Effector memory CD8-positive, alpha-beta T cell (primary cell): ENCODE measurements at places on chromosomes 5 and 9.
A peak's percentile ranks its signal among the peaks of the same experiment; 100 is the strongest.

DNA sequence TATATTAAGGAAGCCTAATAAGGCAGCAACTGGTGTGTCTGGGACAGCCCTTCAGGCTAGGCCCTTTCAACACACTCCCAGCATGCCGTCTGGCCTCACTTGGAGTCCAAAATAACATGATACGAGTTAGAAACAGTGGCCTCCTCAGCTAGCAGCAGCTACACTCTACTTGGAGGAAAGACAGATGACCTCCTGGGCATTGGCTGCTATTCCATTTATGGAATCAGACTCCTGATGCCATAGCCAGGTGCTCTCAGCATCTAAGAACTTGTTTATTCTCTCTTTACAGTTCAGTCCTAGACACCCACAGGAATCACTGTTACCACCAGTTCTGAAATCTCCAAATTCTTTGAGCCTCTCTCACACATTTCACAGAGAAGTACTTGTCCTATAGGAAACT is 31.8 kb downstream of the RUSC2 start:
- no peaks in the 10 kb centered on the region for H3K27me3 ChIP-seq
- H3K4me1 ChIP-seq: no peaks in the 10 kb centered on the region
- no peak overlapping the region for H3K27ac ChIP-seq
- no peak for DNase-seq
- H3K36me3 ChIP-seq: no peaks in the 10 kb centered on the region

DNA sequence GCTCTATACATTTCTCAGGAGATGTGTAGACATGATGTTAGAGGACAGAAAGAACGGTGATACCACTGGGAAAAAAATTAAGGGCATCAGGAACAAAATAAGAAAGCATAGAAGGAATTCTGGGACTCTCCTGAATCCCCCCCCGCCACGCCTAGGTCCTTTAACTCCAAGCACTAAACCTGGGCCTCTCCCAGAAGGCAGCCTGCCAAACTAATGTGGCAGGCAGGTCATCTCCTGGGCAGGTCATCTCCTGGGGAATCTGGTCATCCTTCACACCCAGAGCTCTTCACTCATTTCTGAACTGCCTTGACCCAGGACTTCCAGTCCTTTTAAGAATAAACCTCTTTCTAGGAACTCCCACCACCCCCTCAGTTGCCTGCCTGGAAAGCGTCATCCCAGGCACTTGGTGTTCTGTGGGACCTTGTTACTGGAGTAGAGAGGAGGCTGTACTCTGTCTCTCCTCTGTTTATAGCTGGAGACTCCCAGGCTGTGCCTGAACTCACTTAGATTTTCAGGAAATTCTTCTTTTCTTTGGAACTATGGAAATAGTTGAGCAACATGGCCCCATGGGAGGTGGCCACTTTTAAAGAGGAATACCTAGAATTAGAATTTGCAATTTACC is 24.1 kb downstream of the PSAT1 start:
- DNase-seq: no peak
- no peaks in the 10 kb centered on the region for H3K4me1 ChIP-seq
- H3K27ac ChIP-seq: no peak overlapping the region
- H3K4me3 ChIP-seq: no peak overlapping the region

DNA sequence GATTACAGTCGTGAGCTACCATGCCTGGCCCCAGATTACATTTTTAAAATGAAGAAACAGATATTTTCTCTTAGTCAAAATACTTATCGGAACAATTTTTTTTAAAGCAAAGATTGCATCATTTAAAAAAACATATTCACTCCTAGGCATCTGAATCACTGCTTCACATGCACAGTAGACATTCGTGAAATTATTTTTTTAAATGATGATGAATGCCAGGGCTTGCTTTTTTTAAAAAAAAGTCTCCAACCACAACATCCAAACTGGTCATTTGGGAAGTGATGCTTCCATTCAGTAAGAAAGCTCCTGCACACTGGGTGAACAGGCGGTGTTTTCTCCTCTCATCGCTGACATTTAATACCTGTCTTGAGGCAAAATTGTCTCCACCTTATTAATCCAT is 223.0 kb upstream of the DMRT1 start:
- no peaks in the 10 kb centered on the region for H3K36me3 ChIP-seq
- H3K4me3 ChIP-seq: no peak overlapping the region

- peaks cover 56% of the 10 kb centered on the region for H3K27me3 ChIP-seq
- H3K4me1 ChIP-seq: peaks cover 5% of the 10 kb centered on the region
- no peak overlapping the region for H3K4me3 ChIP-seq
- DNase-seq: no peak
- H3K36me3 ChIP-seq: peaks cover 6% of the 10 kb centered on the region
- no peak overlapping the region for H3K27ac ChIP-seq
These were observed 5.0 kb upstream of the GPRIN1 start for GRCh38 chr5:176614805-176615478.

DNA sequence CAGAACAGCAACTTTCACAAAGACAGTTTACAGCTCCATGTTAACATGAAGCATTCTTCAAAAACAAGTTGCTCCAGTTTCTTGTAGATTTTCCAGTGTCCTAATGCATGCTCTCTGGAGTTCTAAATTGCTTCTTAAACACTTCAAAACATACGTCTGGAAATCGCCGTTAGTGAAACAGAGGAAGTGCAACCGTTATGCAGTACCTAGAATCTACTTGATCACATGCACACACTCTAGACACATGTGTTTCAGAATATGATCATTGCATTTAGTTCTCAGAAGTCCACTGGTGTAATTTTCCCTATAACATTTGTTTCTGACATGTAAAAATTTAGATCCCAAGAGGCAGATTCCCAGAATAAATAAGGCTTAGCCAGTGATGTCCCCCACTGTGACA is 41.1 kb upstream of the RUFY1 start:
- H3K27ac ChIP-seq: no peak overlapping the region
- H3K27me3 ChIP-seq: peaks cover 7% of the 10 kb centered on the region
- no peaks in the 10 kb centered on the region for H3K36me3 ChIP-seq
- no peak overlapping the region for H3K4me3 ChIP-seq

GRCh38 chr5:139118804-139119203 is 79.4 kb downstream of the SIL1 start:
- no peaks in the 10 kb centered on the region for H3K27me3 ChIP-seq
- H3K36me3 ChIP-seq: peaks cover 7% of the 10 kb centered on the region
- H3K27ac ChIP-seq: no peak overlapping the region

GRCh38 chr9:113131689-113132151 is 19.1 kb upstream of the SLC31A2 start:
- DNase-seq: no peak
- H3K27me3 ChIP-seq: peaks cover 54% of the 10 kb centered on the region
- no peak overlapping the region for H3K4me3 ChIP-seq
- H3K27ac ChIP-seq: no peak overlapping the region
- no peaks in the 10 kb centered on the region for H3K36me3 ChIP-seq
- H3K4me1 ChIP-seq: no peaks in the 10 kb centered on the region

- no peaks in the 10 kb centered on the region for H3K36me3 ChIP-seq
- peaks cover 29% of the 10 kb centered on the region for H3K27me3 ChIP-seq
- no peak for DNase-seq
- no peak overlapping the region for H3K4me3 ChIP-seq
These were observed 167.8 kb upstream of the TUT7 start for GRCh38 chr9:86521977-86522376.

- DNase-seq: no peak
- H3K27ac ChIP-seq: no peak overlapping the region
- peaks cover 3% of the 10 kb centered on the region for H3K36me3 ChIP-seq
- peaks cover 4% of the 10 kb centered on the region for H3K4me1 ChIP-seq
- H3K4me3 ChIP-seq: no peak overlapping the region
- no peaks in the 10 kb centered on the region for H3K27me3 ChIP-seq
These were observed 133.0 kb upstream of the PTCH1 start for GRCh38 chr9:95649801-95650213.

DNA sequence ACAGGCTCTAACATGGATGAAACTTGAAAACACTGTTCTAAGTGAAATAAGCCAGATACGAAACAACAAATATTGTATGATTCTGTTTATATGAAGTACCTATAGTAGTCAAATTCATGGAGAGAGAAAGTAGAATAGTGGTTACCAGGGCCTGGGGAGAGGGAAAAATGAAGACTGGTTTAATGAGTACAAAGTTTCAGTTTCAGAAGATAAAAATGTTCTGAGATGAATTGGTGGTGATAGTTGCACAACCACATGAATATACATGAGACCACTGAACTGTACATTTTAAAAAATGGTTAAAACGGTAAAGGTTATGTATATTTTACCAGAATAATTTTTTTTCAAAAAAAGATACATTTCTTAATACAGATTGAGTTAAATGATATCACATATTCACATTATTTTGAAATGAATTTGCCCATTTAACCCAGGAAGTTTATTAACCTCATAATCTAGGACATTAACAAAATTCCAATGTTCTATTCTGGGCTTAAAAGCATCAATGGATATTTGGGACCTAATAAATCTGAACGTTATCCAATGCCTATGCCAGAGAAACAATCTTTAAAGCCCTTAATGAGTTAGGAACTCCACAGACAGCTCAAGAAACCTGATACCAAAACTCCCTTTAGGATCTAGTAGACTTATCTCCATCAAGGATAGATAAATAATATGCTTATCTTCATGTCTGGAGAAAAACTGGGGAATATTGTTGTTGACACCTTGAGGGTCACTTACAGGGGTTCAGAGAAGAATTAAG is 521.3 kb downstream of the EFNA5 start:
- no peaks in the 10 kb centered on the region for H3K4me1 ChIP-seq
- H3K36me3 ChIP-seq: no peaks in the 10 kb centered on the region
- no peak for DNase-seq
- peaks cover 12% of the 10 kb centered on the region for H3K27me3 ChIP-seq
- no peak overlapping the region for H3K4me3 ChIP-seq

- H3K27me3 ChIP-seq: peaks cover 36% of the 10 kb centered on the region
- H3K4me3 ChIP-seq: no peak overlapping the region
- no peaks in the 10 kb centered on the region for H3K36me3 ChIP-seq
- H3K27ac ChIP-seq: no peak overlapping the region
- no peaks in the 10 kb centered on the region for H3K4me1 ChIP-seq
These were observed 3.6 kb downstream of the PCDHAC2 start for GRCh38 chr5:140969880-140970279.

DNA sequence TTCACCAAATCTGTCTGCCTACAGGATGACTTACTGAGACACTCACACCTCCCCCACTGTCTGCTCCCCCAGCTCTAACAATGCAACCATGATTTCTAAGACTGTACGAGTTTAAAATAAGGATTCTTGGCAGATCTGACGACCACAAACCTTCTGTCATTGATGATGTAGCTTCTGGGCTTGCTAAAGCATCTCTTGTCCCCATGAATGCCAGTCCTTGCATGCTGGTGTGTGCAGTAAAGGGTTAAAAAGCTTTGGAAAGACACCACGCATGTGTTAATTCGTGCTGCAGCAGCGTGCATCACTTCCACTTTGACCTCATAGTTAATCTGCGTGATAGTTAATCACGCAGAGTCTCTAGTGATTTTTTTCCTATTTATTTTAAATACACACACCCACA is 411 bp upstream of the GABRG2 start:
- no peak overlapping the region for H3K4me3 ChIP-seq
- H3K4me1 ChIP-seq: no peaks in the 10 kb centered on the region
- no peak overlapping the region for H3K27ac ChIP-seq

DNA sequence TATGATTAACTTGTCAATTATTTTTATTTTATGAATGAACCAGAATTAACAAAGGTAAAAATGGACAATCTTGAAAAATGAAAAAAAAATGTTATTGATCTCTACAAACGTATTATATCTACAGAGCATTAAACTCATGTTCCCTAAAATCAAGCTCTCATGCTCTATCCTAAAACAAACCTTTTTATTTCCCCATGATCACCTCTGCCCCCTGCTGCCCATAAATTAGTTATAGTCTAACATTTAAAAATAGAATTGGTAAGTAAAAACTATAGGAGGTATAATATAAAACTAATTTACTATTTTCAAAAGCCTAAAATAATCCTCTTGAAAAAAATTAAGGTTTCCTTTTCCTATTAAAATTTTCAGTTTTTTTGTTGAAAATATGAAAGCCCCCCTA is 168.0 kb upstream of the POU5F2 start:
- no peak overlapping the region for H3K27ac ChIP-seq
- H3K4me1 ChIP-seq: no peaks in the 10 kb centered on the region
- H3K27me3 ChIP-seq: no peaks in the 10 kb centered on the region
- DNase-seq: no peak
- no peak overlapping the region for H3K4me3 ChIP-seq
- H3K36me3 ChIP-seq: peaks cover 3% of the 10 kb centered on the region

- peaks cover 72% of the 10 kb centered on the region for H3K4me1 ChIP-seq
- H3K36me3 ChIP-seq: peaks cover 31% of the 10 kb centered on the region
- H3K4me3 ChIP-seq: peak overlapping the region; percentile 91
- H3K27me3 ChIP-seq: no peaks in the 10 kb centered on the region
These were observed 41.9 kb downstream of the SLC22A5 start for GRCh38 chr5:132411304-132412013.

- no peak for DNase-seq
- no peaks in the 10 kb centered on the region for H3K4me1 ChIP-seq
- no peak overlapping the region for H3K27ac ChIP-seq
- H3K36me3 ChIP-seq: no peaks in the 10 kb centered on the region
- no peaks in the 10 kb centered on the region for H3K27me3 ChIP-seq
These were observed 1353.4 kb upstream of the WWC1 start for GRCh38 chr5:166938071-166938470.
